NCI-H1930 (cell line): ENCODE measurements at places on chromosomes 5 and 9.

DNA sequence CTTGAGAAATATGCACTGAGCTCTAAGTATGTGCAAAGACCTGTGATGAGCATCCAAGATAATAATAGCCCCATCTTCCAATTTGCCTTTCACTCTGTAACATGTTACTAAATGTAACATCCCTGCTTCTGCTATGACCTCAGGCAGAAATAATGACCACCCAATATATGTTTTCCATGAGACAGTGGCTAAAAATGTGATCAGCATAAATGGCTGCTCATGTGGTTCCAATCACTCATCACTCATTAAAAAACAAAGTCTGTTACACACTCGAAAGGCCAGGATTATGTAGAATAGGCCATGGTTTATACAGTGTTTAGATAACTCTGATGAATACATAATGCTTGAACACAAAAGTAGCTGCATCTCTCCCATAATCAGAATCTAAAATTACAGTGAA lies 71.4 kb upstream of the MOCS2 start:
- no peak for DNase-seq

DNA sequence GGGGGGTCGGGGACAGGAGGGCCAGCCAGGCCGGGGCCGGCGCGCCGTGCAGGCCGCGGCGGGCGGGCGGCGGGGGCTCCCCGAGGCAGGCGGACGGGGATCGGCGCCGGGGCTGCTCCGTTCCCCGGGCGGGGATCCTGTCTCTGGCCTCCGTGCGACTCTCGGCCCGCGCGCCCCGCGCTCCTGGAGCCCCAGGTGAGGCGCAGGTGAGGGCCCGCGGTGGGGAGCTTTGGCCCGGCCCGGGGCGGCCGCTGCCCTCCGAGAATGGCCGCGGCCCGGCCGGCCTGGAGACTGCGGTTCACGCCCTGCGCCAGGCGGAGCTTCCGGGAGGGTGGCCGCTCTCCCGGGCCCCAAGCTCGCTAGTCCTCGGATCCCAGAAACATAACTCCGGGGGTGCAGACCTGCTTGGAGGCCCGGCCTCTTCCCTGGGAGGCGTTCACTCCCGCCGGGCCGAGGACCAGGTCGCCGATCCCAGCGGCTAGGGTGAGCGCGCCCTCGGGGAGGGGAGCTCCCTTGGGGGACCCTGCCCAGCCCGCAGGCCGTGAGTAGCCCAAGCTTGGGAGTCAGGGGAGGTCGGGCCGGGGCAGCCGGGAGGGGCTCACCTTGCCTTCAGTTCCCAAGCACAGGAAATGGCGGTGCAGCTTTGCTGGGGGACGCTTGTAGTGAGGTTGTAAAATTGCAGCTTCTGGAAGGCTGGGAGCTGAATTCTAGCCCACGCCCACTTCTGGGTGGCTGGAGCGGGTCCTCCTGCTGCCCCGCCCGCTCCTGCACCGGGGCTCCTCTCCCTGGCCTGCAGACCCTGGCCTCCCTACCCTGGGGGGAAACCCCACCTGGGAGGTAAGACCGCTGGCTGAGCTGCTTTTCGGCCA lies 723 bp downstream of the PPP1R26 start:
- DNase-seq: no peak

- DNase-seq: peak; percentile 83
These were observed at the start of gene MELK for GRCh38 chr9:36572515-36573418. Gene MELK, plus strand, starts transcription at chr9:36572895. Its CDS starts 8,787 bp downstream, at chr9:36581682.

- no peak for DNase-seq
These were observed 48.7 kb downstream of the FBXW11 start for GRCh38 chr5:171957591-171958251.

GRCh38 chr5:133338504-133339355 lies 273.6 kb downstream of the FSTL4 start:
- DNase-seq: no peak

GRCh38 chr5:169970339-169970738 lies 10.0 kb downstream of the INSYN2B start:
- no peak for DNase-seq

DNA sequence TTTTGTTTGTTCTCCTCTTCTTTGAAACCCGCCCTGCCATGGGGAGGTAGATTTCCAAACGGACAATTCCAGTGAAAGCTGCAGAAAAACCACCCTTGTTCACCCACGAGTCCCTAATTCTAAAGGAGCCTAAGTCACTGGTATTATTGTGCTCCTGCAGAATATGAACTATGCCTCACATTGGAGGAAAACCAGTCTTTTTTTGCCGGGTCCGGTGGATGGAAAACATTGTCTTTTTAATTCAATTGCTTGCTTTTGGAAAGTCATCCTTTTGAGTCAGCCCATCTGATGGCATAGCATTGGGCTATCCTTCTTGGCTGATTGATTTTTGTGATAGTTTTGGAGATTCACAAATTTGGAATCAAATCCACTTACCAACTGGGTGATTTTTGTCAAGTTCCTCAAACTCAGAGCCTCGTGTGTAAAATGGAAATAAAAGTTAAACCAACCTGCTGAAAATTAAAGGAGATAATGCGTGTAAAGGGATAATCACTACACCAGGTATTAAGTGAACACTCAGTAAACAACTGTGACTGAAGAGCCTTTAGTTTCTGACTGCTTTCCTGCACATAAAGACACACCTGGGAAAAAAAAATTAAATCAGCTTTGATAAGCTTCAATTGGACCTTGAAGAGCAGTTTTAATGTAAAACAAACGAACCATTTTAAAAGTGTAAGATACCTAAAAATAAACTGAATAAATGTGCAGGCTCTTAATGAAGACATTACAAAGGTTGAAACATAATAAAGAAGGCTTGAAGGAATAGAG lies 780 bp upstream of the CCNJL start:
- DNase-seq: peak; percentile 2

GRCh38 chr5:96297290-96297689 lies 135.8 kb downstream of the PCSK1 start:
- DNase-seq: no peak

GRCh38 chr5:118722122-118723020 lies 266.0 kb downstream of the DTWD2 start:
- DNase-seq: no peak

DNA sequence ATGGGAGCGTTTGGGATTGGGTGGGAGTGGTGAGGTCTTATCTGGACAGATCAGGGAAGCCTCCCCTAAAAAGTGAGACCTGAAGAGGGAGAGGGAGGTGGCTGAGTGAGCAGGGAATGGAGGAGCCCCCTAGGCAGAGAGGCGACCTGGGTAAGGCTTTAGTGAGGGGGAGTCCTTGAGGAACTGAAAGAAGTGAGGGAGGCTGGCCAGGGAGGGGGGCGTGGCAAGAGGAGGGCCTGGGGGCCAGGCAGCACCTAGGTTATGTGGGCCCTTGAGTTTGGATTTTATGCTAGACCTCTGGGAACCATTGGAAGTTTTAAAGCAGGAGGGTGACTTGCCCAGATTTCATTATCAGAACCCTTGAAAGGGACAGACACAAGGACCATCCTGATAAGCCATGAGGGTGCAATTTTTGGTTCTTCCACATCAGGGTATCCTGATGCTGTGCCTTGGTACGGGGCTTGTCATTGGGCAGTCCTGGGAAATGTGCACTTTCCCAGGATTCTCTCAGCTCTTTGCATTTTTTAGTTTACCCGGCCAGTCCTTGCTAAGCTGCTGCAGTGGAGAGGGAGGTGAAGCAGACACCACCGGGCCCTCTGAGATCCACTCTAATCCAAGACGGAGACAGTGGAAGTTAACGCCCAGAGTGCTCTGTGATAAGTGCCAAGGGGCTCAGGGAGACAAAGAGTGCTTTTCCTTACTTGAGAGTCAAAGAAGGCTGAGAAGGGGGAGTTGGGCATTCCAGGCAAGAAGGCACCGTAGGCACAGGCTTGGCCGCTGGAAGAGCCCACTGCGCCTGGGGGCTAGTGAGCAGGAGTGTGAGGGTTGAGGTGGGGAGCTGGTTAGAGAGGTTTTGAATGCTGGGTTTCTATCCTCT lies 16.1 kb downstream of the GSN start:
- DNase-seq: no peak

DNA sequence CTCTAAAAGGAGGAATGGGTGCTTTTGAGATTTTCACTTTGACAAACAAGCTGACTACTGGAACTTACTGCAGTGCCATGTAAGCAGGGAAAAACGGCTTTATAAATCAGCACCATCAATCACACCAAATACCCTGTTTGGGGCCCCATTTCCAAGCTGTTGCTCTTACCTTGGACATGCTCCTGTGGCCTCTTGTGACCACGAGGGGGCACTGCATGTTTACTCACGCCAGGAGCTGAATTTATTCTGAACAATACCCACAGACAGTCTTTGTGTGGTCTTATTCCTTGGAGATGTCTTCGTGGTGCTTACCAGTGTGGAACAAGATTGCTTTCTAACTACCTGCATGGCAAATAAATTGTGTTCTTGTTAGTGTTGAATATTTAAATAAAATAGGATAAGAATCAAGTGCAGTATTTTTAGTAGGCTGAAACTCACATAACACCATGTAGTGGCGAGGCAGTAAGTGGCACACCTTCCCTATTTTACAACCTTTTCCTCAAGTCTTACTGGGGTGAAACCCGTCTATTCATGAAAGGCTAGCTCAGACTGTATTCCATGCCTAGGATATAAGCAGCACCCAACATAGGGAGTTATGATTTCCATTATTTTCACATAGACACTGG lies 155.5 kb upstream of the NMUR2 start:
- peak; percentile 16 for DNase-seq

DNA sequence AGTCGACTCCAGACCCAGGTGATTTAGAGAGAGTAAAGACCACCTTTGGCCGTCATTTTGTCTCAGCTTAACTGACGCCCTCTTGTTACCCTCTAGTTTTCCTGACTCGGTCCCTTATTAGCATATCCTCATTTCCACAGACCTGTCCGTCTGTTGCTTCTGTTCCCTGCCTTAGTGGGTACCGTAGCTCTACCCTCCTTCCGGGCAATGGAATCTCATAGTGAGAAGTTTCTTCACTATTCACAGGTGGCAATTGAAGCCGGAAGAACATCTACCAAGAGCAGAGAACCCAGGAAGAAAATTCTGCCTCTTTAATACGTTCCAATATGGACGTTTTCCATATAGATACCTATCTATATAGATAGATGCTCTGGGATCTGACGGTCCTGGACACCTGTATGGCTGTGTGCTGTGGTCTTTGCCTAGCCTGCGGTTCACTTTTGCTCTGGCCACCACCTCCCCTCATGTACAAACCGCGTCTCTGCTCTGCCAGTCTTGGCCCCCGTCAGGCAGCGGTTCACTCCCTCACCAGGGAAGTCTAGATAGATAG lies 652 bp upstream of the TMEM161B start:
- DNase-seq: no peak

- DNase-seq: no peak
These were observed 697.5 kb downstream of the SEMA5A start for GRCh38 chr5:8848366-8848765.

GRCh38 chr5:81631124-81631523 lies 119.8 kb downstream of the SSBP2 start:
- no peak for DNase-seq

- no peak for DNase-seq
These were observed 116.9 kb downstream of the C5orf15 start for GRCh38 chr5:133851521-133851920.

- DNase-seq: no peak
These were observed 804.8 kb upstream of the ZNF608 start for GRCh38 chr5:125551246-125551645.

- DNase-seq: no peak
These were observed 3.3 kb downstream of the SLC23A1 start for GRCh38 chr5:139379626-139380449.

GRCh38 chr5:81125959-81126358 lies 107.2 kb upstream of the CKMT2 start:
- DNase-seq: no peak

DNA sequence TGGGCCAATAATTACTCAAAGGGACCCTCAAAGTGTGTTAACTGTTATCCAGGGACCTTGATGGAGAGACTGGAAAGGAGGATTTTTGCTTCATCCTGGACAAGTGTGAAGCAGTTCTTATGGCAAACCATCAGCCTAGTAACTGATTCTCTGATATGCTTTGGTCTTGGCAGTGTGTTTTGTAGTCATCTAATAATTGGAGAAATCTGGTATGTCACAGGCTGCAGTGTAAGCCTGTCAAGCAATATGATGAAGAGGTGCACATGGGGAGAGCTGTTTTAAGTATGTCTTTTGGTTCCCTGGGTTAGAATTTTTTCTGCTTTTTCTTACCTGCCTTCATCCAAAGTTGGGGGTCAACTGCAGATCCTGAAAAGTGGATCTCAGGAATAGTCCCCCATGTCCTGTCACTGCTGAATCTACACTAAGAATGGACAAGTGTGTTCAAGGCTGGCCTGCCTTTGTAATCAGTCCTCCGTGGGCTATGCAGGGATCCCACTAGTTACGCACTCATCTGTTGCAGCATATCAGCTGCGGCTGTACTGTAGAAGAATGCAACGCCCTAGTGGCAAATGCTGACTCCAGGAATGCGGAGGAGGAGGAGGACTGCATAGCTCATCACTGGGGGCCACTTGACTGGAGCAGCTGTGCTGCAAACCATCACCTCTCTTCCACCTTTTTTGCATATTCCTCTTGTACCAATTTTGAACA lies 1.9 kb downstream of the SPTAN1 start:
- DNase-seq: no peak

- DNase-seq: no peak
These were observed 197.1 kb downstream of the TMC1 start for GRCh38 chr9:72718503-72718902.

- DNase-seq: no peak
These were observed 22.6 kb downstream of the GPRIN1 start for GRCh38 chr5:176587398-176587797.

GRCh38 chr9:133944746-133945135 lies 47.4 kb downstream of the VAV2 start:
- DNase-seq: no peak

GRCh38 chr5:147188200-147189108 lies 46.4 kb upstream of the STK32A start:
- peak; percentile 20 for DNase-seq

DNA sequence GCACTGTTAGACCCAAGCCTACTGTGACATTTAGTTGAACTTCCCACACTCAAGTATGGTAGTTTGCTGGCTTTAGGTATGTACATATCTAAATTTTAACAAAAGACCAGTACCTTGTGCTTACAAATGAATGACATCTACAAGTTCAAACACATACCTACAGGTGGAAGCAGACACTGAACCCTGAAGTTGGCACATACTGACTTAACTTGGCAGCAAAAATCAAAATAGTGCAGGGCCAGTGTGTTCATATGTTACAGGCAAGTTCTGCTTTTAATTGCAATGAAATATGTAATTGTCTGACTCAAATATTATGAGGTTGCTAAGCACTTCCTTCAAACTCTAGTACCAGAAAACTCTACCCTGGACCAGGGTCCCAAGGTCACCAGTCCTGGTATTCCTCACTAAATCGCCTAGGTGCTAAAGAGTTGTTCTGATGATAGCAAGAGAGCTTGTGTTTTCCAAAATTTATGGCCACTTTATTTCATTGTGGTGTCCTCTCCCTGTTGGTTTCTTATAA lies 77.4 kb downstream of the MEGF10 start:
- no peak for DNase-seq

DNA sequence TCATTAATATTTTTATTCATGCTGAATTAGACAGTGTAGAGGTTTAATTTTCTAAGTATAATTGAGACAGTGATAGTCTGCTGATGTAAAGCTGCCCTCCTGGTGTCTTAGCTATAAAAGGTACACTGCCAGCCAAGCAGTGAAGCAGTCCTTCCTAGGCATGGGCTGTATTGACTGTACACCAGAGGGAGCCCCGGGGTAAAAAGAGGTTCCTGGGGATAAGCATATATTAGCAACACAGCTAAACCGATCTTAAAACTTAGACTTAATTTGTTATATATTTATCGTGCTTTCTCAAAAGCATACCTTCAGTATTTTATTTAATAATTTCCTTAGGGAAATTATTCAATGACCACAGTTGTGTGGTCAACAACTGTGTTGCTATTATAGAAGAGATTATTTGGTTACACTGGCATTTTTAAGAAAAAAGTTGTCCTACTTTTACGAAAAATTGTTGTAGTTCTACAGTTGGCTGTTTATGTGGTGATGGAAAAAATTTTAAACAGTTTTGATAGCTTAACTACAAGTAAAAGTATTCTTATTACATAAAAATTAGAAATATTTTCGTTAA lies 68.8 kb downstream of the ELL2 start:
- DNase-seq: no peak
